ENCODE measurements at places on chromosomes 7 and 10. TPM values are rescaled to one million over a fixed set of nuclear protein-coding genes. Genes with fewer than 3 reads are reported as not detected.
A peak's percentile ranks its signal among the peaks of the same experiment; 100 is the strongest.

The RTKN2 gene
- total RNA-seq, result 16.1 TPM

DNA sequence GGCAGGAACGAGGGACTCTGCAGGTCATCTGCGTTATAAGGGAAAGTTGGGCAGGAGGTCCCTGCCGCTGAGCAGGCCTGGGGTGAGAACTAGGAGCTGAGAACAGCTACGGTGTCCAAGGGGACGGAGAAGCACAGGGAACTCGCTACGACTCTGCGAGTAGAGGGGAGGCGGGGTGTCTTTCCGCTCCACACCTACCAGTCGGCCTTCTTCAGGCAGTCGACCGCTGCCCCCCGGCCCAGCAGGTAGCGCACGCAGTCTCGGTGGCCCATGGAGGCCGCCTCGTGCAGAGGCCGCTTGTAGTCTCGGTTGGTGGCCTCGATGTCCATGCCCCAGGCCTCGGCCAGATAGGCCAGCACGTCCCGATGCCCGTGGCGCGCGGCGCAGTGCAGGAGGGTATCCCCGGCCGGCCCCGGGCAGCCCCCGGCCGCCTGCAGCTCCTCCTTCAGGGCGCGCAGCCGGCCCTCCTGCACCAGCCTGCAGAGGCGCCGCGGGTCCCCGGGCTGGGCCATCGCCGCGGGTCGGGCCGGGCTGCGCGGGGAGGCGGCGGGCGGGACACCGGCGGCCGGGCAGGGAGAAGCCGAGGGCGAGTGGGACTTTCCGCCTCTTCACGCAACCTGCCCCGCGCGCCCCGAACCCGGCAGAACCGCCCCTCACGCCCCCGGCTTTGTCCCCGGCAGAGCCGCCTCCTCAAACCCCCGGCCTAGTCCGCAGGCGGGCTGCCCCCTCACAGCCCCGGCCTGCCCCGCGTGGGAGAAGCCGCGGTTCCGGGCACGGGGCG lies 660 bp downstream of the ANKRD16 start:
- peak; percentile 48 for DNase-seq

The GPR146 gene
- 4.3 TPM for total RNA-seq

DNA sequence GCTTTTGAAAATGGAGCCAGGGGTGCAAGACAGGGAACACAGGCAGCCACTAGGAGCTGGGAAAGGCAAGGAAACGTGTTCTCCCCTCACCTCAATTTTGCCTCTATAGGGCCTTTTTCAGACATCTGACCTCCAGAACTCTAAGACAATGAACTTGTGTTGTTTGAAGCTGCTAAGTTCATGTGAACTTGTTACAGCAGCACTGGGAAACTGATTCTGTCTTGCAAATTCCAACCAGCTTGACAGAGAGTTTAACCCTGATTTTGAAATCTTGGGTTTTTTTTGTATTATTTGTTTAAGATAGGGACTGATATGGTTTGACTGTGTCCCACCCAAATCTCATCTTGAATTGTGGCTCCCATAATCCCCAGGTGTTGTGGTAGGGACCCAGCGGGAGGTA lies 852.9 kb downstream of the LRMDA start:
- DNase-seq, result no peak

GRCh38 chr10:3790858-3791257 lies 5.8 kb upstream of the KLF6 start:
- no peak for DNase-seq

GRCh38 chr10:11186374-11186773 lies 168.7 kb downstream of the CELF2 start:
- no peak for DNase-seq

The NPFFR1 gene
- 0.05 TPM for total RNA-seq

The CALCR gene
- total RNA-seq, result not detected

Measured in PC-9 (cell line).